ENCODE measurements at places on chromosomes 16 and 17.
A peak's percentile ranks its signal among the peaks of the same experiment; 100 is the strongest.

- no peak for DNase-seq
These were observed 74.2 kb upstream of the MARCHF10 start for GRCh38 chr17:62882284-62882683.

DNA sequence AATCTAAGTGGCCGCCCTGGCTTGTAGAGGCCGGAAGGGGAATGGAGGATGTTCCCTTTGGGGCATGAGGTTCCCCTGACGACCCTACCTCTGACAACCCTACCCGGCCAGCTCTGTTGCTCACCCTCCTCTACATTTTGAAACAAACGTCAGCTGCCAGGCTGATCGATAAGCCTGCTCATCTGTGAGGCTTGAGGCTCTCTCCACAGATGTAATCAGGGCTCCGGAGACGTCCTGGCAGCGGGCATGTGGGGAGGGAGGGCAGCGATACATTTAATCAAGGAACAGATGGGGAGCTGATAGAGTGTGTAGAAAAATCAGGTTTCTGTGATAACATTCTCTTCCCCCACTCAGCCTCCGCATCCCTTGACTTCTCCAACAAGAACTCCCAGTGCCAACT lies 212.3 kb upstream of the SDK2 start:
- no peak for DNase-seq

DNA sequence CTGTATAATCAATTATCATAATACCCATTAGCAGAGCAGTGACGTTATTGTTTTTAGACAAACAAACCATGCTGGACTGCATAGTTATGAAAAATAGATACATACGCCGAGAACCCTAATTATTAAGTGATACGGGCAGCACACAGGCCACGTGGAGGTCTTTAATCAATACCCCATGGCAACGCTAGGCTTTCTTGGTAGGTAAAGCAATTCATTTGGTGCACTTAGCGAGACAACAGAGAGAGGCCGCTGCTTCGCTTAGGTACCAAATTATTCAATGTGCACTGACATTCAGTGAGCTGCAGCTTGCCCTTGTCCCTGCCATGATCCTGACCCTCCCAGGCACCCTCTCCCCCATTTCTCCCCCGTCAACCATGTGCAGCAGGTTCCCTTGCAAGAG lies 12.9 kb downstream of the SALL1 start:
- DNase-seq: no peak

DNA sequence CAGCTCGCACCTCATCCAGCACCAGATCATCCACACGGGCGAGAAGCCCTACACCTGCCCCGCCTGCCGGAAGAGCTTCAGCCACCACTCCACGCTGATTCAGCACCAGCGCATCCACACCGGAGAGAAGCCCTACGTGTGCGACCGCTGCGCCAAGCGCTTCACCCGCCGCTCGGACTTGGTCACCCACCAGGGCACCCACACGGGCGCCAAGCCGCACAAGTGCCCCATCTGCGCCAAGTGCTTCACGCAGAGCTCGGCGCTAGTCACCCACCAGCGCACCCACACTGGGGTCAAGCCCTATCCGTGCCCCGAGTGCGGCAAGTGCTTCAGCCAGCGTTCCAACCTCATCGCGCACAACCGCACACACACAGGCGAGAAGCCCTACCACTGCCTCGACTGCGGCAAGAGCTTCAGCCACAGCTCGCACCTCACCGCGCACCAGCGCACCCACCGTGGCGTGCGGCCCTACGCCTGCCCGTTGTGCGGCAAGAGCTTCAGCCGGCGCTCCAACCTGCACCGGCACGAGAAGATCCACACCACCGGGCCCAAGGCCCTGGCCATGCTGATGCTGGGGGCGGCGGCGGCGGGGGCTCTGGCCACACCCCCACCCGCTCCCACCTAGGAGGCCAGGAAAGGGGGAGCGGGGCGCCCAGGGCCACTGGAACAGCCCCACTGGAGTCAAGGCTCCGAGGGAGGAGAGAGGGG lies 7.5 kb downstream of the ZNF205 start:
- DNase-seq: no peak

GRCh38 chr16:86079255-86079885 lies 180.4 kb downstream of the IRF8 start:
- DNase-seq: no peak

DNA sequence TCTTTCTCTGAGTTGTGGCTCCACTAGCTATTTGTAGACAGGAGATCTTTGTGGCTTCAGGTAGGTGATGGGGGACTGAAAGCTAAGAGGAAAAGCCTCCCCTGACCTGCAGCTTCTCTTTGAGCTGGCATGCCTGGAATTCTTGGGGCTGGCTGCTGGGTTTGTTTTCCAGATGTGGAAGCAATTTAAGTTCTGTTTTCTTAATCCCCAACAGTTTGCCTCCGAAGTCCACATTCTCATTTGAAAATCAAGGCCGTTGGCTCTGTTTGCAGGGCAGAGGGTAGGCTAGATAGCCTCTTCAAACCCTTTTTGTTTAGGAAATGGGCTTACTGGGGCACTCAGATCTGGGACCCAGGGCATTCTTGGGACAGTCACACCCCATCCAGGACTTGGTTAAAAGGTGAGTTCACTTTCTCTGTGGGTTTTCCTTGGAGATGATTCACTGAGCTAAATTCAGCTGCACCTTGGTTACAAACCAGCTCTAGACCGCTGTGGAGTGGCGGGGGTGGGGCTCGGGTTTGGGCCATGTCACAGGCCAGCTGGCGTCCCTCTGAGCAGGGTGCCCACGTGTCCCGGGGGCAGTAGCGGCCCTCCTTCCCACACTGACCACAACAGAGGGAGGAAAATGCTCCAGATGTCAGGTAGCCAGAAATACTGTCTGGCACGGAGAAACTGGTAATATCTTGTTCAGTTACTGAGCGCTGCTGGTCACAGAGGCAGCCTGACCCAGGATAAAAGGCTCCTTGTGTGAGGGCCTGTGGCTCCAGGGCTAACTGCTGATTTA lies 108.5 kb downstream of the RAB11FIP4 start:
- peak; percentile 59 for DNase-seq

GRCh38 chr16:56415875-56416274 lies 9.5 kb downstream of the AMFR start:
- no peak for DNase-seq

DNA sequence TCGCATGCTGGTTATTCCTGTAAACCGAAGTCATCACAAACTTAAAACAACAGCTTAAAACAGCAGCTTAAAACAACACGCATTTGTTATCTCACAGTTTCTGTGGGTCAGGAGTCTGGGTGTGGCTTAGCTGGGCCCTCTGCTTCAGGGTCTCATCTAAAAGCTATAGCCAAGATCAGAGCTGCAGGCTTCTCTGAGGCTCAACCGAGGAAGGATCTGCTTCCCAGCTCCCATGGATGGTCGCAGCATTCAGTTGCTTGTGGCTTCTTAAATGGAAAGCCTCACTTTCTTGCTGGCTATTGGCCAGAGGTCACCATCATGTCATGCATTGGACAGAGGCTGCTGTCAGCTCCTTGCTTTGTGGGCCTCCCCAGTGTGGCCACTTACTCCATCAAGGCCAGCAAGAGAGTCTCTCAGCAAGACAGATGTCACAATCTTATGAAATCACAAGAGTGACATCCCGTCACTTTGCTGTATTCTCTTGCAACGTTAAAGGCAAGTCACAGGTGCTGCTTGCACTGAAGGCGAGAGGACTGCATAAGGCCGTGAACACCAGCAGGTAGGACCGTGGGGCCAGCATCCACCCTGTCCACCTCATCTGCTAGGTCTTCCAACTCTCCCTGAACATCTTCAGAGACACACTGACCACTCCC lies 117.9 kb upstream of the TNRC6C start:
- no peak for DNase-seq

- DNase-seq: no peak
These were observed 8.0 kb downstream of the STAT5B start for GRCh38 chr17:42268236-42268635.

- DNase-seq: no peak
These were observed 23.0 kb downstream of the DUS2 start for GRCh38 chr16:68046106-68046505.

GRCh38 chr17:75981019-75981615 lies 2.1 kb downstream of the TEN1 start:
- DNase-seq: no peak

- DNase-seq: no peak
These were observed 250.5 kb downstream of the CEP112 start for GRCh38 chr17:65941356-65941899.

DNA sequence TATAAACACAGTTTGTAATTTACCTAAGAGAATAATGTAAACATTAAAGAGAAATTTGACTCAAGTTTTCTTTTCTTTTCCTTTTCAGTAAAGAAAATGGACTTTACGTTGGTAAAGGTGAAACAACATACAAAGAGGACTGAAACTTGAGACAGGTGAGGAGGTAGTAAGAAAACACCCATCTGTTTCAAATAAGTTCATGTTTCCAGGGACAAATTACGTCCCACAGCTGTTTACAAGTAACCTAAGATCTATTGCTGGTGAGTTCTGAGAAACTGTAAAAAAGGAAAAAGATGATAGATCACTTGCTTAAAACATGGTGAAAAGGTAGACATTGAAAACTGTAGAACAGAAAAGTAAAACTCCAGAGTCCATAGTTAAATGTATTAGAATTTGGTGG lies 4.8 kb upstream of the ABCA5 start:
- no peak for DNase-seq

- no peak for DNase-seq
These were observed 250.4 kb upstream of the N4BP1 start for GRCh38 chr16:48860341-48860740.

- DNase-seq: no peak
These were observed 8.1 kb upstream of the KREMEN2 start for GRCh38 chr16:2955779-2956578.
